ENCODE measurements at places on chromosomes 3 and 15. TPM values are rescaled to one million over a fixed set of nuclear protein-coding genes. Genes with fewer than 3 reads are reported as not detected.

DNA sequence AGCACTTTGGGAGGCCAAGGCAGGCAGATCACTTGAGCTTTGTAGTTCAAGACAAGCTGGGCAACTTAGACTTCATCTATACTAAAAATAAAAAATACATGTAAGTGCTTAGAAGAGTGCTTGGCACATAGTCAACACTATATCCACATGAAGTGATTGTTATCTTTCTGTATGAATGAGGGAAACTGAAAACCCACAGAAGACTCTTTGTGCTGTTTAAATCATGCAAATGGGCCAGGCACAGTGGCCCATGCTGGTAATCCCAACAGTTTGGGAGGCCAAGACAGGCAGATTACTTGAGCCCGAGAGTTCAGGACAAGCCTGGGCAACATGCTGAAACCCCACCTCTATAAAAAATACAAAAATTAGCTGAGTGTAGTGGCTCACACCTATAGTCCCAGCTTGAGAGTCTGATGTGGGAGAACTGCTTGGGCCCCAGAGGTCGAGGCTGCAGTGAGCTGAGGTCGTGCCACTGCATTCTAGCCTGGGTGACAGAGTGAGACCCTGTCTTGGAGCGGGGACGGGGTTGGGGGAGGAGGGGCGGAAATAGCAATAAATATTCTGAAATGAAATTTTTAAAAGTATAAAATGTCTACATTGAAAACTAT, 129.7 kb downstream of the NR2E3 start:
- DNase-seq: no peak

FBXW12 gene
- not detected for total RNA-seq

DNA sequence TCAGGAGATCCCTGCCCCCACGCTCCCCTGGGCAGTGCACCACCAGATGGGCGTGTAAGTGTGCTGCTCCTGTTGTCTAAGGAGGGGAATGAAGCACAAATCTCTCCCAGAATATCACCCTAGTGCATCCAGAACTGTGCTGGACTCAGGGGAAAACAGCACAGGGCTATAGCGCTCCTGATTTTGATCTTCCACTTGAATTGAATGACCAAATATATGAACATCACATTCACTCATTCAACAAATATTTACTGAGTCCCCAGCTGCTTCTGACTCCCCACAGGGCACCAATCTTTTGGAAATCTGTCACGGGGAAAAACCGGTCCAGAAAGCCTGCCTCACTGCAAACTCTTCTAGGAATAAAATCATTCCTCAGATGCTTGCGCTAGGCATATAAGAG, 2.4 kb downstream of the CPLX3 start:
- DNase-seq: no peak

DNA sequence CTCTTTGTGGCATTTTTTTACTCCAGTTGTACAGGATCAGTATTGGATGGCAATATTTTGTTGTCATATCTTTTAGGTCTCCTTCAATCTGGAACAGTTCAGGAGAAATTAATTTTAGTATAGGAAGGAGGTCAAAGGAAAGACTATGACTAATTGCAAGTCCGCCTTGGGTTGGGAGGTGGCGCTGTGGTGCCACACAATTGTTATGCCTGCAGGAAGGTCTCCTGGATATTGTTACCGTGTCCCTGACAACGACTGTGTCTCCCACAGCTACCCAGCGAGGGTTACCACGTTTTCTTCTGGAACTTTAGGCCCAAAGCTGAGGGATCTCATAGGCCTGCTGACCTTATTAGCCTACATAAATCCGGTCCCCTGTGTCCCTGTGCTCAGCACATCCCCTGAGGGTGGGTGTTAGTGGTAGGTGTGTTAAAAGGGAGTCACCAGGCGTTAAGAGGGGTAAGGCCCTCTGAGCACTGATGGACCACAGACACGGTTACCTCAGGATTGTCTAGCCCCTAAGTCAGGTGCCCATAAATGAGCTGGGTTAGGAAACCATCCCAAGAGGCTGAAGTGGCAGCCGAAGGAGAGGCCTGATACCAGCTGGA, 31.5 kb downstream of the KCNAB1 start:
- peak; percentile 84 for DNase-seq

- no peak for DNase-seq
Observed at GRCh38 chr15:96747291-96747690, 416.8 kb downstream of the NR2F2 start.

DNA sequence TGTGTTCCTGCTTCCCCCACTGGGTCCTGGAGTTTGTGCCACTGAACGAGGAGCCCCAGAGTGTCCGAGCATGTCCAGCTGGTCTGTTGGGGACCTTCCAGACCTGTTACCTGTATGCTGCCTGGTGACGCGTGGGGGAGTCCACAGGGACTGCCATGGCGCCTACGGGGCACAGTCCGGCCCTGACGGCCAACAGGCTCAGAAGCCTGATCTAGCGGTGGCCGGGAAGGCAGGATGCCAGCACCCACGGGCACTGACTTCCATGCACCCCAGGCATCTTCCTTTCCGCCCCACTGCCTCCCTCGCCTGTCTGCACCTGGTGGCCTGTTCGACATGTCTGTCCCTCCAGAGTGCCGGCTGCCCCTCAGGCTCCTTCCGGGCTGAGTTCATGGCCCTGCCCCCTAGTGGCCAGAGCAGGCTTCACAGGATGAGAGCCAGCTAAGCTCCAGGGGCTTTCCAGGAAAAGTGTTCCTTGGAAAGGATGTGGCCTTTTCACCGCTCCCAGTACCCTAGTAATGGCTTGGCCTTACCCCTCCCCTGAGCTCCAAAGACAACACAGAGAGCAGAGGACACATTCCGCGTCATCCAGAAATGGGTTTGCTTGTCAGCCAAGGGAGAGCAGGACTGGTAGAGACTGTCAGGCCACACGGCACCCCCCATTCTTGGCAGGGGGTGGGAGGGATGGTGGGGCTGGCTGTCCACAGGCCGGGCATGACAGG, 35.7 kb downstream of the NGRN start:
- peak; percentile 76 for DNase-seq

HRH1 gene
- total RNA-seq: 9.1 TPM

GRCh38 chr3:124395584-124396338, 334.5 kb upstream of the UMPS start:
- DNase-seq: no peak

DNA sequence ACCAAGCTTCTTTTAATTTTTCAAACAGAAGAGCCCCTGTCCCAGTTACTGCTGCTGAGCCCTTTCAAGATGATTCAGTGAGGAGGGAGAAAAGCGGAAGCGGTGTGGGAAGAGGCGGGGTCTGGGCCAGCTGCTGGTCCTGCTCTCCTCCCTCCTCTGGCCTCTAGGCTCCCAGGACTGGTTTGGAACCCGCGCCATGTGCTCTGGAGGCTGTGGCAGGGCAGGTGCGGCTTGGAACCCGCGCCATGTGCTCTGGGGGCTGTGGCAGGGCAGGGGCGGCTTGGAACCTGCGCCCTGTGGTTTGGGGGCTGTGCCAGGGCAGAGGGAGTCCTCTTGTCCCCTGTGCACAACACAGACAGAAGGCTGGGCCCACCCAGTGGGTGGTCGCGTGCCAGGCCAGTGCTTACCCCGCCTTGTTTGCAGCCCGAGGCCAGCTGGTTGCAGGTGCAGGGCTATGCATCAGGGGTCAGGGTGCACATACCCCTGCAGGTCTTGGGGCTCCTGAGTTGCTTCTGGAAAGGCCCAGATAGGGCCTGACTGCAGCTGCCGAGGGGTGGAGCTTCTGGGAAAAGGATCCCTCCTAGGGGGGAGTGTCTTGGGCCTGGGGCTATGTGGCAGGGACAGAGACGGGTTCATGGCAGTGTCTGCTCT, 12.2 kb downstream of the ALG1L2 start:
- peak; percentile 35 for DNase-seq

CYP8B1 gene
- total RNA-seq: not detected

CD80 gene
- total RNA-seq: not detected

PSMA4 gene
- 358 TPM for total RNA-seq
